HTR-8/SVneo (cell line): ENCODE measurements at places on chromosomes 6 and 20.

DNA sequence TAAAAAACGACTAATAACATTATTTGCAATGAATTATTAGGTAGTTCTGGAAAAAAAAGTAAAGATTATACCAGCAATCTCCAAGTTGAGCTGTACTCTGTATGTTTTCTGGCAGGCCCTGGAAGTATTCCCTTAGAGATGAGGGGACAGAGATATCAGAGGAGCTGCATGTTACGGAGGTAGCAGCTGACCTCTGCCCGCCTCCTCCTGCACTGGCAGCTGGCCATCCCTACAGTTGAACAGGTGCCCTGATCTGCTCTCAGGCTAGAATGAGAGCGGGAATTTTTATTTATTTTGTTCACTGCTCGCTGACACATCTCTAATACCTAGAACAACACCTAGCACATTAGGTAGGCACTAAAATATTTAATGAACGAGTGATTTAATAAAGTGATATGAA lies 23.1 kb downstream of the FBXL4 start:
- DNase-seq: no peak

GRCh38 chr6:122323361-122323760 lies 76.1 kb upstream of the HSF2 start:
- no peak for DNase-seq

GRCh38 chr20:63060057-63060991 lies 53.6 kb upstream of the BHLHE23 start:
- peak; percentile 88 for DNase-seq

DNA sequence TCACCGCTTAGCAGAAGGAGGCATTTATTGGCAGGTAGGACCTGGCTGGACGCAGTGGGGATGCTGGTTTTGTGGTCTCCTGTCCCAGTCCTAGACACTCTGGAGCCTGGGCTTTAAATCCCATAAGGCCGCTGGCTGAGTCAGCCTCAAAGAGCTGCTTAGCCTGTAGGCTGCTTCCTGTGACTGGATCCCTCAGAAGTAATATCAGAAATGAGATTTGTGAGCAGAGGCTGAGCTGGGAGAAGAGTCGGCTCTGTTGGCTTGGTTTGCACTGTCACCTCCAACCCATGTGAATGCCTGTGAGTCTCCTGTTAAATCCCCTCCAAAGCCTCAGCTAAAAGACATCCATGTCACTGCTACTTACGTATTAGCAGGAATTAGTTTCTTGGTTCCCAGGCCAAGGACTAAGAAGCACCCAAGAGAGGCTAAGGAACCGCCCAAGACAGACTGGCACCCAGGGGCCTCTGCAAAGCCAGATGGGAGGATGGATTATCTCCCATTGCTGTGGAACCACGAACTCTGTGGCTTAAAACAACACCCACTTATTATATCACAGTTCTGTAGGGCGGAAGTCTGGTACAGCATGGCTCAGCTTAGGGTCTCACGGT lies 289.4 kb downstream of the CDC5L start:
- DNase-seq: no peak

GRCh38 chr6:31898383-31899011 lies 999 bp upstream of the EHMT2 start:
- DNase-seq: peak; percentile 56

DNA sequence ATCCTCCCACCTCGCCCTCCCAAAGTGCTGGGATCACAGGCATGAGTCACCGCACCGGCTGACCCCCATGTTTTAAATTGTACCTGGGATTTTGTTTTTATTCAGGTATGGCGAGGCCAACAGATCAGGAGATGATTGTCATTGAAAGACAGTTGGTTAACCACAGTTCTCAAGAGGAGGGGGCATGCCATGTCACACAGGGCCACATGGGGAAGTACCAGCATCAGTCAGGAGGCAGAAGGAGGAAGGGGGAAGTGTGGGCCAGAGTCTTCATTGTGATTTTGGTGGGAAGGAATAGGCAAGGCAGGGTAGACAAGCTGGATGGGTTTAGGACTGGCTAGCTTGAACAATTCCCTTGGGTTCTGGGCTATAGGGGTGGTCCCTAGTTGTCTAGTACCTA lies 9.9 kb upstream of the MMP9 start:
- DNase-seq: no peak

GRCh38 chr6:39891976-39892375 lies 42.3 kb downstream of the MOCS1 start:
- DNase-seq: no peak

- no peak for DNase-seq
These were observed 55.3 kb downstream of the STK35 start for GRCh38 chr20:2156666-2157624.

- DNase-seq: no peak
These were observed 318.9 kb downstream of the HDGFL1 start for GRCh38 chr6:22888163-22888752.

DNA sequence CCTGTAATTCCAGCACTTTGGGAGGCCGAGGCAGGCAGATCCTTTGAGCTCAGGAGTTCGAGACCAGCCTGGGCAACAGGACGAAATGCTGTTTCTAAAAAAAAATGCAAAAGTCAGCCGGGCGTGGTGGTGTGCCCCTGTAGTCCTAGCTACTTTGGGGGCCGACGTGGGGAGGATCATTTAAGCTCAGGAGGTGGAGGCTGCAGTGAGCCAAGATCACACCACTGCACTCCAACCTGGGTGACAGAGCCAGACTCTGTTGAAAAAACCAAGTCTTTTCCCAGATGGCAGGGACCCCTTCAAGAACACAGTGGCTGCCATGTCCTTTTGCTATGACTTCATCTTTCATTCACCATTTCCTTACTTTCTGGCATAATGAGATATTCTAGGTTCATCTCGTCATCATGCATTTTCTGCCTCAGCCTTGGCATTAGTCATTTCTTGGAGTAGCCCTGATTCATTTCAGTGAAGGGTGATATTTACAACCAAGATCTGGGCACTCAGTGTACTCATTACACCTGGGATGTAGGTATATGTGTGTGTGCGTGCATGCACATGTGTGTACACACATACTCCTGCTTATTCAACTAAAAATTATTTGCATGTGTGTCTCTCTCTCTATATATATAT lies 61.4 kb upstream of the TOX2 start:
- no peak for DNase-seq

DNA sequence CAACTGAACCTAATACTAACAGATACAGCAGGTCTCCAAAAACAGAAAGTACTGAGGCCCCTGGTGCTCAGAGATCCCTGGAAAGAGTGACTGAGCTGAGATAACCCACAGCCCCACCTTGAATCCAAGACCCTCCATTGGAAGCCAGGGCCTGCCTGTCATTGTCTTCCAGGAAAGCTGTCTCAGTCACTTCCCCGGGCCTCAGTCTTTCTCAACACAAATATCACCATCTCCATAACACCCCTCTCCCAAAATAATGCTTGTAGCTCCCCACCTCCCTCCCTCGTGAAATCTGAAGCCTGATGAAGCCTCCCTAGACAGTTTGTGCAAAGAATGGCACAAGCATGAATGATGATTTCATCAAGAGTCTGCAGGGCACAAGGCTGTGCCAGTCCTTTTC lies 138.2 kb upstream of the LRFN2 start:
- DNase-seq: no peak

- DNase-seq: no peak
These were observed 11.3 kb upstream of the PTPRK start for GRCh38 chr6:128531696-128532095.

- peak; percentile 13 for DNase-seq
These were observed 12.5 kb upstream of the BCKDHB start for GRCh38 chr6:80094017-80094416.

- DNase-seq: no peak
These were observed 106.3 kb downstream of the GFRAL start for GRCh38 chr6:55433446-55434130.

GRCh38 chr6:120005292-120005976 lies 655.9 kb upstream of the MAN1A1 start:
- peak; percentile 6 for DNase-seq

GRCh38 chr6:20866036-20866435 lies 331.8 kb downstream of the CDKAL1 start:
- DNase-seq: no peak

DNA sequence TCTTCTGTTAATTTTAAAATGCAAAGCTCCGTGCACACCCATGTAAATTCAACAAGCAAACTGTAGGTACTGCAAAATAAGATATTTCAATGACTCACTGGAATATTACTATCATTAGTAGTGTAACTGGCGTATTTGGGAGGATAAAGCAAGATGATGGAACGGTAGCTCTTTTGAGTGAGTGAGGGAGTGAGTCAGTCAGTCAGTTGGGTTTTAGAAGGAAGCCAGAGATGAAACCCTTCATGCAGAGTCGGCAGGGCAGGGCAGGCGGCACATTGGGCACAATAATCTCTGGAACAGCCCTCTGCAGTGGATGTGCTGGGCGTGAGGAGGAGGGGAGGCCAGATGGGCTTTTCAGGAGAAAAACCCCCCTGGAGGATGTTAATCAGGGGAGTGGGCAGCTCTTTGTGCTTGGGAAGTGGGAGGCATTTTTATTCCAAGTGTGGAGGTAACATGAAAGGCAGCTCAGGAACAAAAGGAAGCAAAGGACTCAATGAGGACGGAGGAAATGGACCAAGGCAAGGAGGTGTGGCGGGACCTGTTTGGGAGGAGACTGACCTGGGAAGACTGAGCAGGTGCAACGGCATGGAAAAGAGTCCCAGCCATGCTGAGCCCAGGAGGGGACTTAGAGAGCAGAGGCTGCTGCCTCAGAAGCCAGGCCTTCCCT lies 171.2 kb downstream of the ZDHHC14 start:
- DNase-seq: no peak

- no peak for DNase-seq
These were observed 106.5 kb downstream of the LRFN2 start for GRCh38 chr6:40480678-40481077.

DNA sequence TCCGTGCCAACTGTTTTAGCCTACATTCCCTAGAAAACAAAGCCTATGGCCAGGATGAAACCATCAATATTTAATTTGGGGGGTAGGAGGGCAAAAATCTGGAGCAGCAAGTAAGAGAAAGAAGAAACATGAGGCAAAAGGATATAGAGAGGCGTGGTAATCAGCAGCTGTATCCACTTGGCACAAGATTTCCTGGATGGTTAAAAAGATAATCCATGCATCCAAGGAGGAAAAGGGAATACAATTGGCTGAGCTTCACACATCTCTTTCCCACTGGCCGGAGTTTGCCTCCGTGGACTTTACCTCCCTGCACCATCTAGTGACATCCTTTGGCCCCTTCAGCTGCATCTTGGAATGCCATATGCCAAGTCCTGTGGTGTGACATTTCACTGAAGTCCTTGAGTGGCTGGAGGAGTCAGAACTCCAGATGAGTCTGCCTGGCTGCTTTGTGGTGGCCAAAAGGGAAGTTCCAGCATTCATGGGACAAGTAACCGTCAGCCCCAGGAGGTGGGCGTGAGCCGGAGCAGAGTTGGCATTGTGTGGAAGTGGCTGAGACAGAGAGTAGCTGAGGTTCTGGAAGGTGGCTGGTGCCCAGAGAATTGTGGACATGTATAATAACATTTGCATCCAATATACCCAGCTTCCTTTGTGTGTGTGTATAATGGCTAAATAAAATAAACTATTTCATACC lies 13.7 kb upstream of the TMX4 start:
- no peak for DNase-seq

GRCh38 chr6:132084811-132085509 lies 133.8 kb upstream of the CCN2 start:
- peak; percentile 55 for DNase-seq

DNA sequence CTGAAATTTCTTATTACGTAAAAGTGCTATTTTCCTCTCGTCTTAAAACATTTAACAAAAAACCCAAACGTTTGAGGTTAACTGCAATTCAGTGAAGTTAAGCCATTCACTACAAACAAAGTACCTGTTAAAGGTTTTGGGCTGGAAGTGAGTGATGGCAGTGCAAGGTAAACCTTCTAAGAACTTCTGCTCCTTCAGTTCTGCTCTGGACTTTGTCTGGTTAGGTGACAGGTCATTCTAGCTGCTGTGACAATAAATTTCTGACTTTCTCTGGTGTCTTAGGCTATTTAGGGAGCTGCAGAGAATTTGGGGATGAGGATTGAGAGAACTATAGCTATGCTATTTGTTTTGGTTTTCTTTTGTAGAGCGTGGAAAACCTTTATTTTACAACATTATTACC lies 36.5 kb upstream of the NEDD9 start:
- DNase-seq: no peak

DNA sequence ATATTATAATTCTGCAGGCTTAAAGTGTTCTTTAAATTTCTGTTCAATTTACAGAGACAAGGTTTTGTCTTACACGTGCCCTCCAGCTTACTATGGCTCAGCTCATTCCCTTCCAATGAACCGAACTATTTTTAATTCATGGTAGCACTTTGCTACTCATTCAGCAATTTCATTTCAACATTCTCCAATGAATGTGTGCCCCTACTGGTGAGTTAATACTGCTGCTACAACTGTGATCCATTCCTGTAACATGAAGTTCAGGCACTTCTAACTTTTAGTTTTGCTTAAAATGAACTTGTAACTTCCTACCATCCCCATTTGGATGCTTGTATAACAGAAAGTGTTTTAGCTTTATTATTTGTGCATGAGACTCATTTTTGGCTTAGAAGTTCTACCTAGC lies 99.7 kb downstream of the F13A1 start:
- DNase-seq: no peak
